Suprapubic skin (tissue), 4 donors: ENCODE measurements at places on chromosomes 12 and 14. TPM values are rescaled to one million over a fixed set of nuclear protein-coding genes. Genes with fewer than 3 reads are reported as not detected.

DNA sequence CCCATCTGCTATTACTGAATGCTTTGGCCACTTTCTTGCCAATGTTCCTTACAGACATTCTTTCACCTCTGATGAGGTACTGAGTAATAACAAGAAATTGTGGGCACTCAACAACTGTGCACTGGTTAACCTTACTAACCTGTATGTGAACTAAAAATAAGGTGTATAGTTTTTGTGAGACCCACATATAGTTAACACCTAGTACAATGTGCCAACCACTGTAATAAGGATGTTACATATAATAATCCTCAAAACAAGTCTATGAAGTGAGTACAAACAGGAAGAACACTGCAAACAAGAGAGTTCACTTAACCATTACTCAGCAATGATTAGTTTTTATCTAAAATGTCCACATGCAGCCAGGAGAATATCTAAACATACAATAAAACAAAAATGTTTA, 4.5 kb downstream of the DDHD1 start:
- H3K36me3 ChIP-seq = no peaks in the 10 kb centered on the region
- H3K4me1 ChIP-seq = peaks cover 18% of the 10 kb centered on the region
- no peak overlapping the region for H3K4me3 ChIP-seq

DNA sequence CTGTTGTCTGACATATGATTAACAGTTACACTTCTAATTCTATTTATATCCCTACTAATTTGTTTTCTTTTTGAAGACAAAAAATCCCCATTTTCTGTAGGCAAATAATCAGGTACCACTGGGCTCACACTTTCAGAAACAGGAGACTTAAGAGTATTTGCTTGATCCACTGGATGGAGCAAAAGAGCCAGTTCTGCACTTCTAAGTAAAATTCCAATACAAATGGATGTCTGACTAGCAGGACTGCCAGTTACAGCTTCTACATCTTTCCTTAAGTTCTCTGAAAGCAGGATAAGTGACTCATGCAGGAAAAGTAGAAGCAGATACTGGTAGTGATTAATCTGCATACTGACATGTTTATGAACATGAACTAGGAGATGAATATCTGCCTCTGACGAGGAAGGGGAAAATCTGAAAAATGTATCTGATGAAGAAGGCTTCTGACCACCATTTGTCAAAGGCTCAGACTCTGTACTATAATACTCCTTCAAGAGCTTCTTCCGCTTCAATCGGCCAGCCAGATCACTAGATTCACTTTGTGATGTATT, 73.8 kb upstream of the ANKS1B start:
- DNase-seq = no peak
- H3K27ac ChIP-seq = no peak overlapping the region
- H3K4me1 ChIP-seq = no peaks in the 10 kb centered on the region
- no peaks in the 10 kb centered on the region for H3K27me3 ChIP-seq
- H3K36me3 ChIP-seq = peaks cover 38% of the 10 kb centered on the region

DNA sequence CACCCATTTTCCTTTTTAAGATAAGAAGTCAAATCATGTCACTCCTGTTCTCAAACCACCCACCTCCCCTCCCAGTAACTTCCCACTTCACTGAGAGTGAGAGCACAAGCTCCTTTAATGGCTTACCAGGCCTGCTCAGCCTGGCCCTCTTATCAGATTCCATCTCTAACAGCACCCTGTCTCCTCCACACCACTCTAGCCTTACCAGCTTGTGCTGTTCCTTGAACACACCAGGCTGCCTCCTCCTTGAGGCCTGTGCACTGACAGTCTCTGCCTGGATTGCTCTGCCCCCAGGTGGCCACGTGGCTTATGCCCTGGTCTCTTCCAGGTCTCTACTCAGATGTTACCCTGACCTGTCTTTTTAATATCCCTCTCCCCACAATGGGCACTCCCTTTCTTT, 40.1 kb upstream of the EVL start:
- no peaks in the 10 kb centered on the region for H3K27me3 ChIP-seq
- H3K27ac ChIP-seq = no peak overlapping the region
- peaks cover 17% of the 10 kb centered on the region for H3K4me1 ChIP-seq
- no peak overlapping the region for H3K4me3 ChIP-seq
- no peak for DNase-seq
- H3K36me3 ChIP-seq = no peaks in the 10 kb centered on the region

The TMEM260 gene
- 15.4 TPM for total RNA-seq

GRCh38 chr12:111412007-111412829, 6.5 kb downstream of the SH2B3 start:
- no peak for DNase-seq
- H3K27ac ChIP-seq = peak overlapping the region; percentile 57
- no peaks in the 10 kb centered on the region for H3K27me3 ChIP-seq
- no peaks in the 10 kb centered on the region for H3K36me3 ChIP-seq
- H3K4me3 ChIP-seq = no peak overlapping the region

DNA sequence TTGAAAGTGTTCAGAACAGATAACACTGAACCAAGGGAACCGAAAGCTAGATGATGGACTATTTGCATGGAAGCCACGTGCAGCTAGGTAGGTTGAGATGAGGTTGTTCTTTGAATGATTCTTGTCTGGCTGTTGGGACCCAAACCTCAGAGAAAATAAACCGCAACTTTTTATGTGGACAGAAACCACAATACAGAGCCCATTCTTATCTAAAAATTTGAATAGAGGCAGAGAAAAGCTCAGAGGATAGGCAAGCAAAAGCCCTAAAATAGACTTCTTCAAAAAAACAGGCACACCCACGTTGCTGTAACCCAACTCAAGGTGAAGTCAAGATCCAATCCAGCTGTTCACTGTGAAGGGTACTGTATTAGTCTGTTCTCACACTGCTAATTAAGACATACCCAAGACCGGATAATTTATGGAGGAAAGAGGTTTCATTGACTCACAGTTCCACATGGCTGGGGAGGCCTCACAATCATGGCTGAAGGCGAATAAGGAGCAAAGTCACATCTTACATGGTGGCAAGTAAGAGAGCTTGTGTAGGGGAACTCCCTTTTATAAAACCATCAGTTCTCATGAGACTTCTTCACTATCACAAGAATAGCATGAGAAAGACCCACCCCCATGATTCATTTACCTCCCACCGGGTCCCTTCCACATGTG, 353.8 kb downstream of the AACS start:
- H3K27ac ChIP-seq = no peak overlapping the region
- no peaks in the 10 kb centered on the region for H3K4me1 ChIP-seq
- no peaks in the 10 kb centered on the region for H3K27me3 ChIP-seq

The A2M gene
- 51.6 TPM for total RNA-seq

DNA sequence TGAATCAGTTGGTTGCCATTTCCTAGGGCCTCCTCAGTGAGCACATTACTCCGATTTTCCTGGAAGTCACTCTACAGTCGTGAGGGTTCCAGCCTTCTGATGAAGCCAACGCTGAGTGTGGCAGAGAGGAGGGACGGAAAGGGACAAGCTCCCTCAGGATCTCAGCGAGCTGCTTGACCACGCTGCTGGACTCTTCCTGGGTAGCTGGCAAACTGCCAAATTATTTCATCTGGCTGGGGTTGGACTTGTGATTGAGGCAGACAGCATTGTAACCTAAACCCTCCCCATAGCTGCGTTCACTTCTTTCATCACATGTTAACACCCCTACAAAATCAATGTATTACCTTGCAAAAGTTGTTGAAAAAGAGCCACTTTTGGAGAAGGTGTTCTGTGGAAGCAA, 69.6 kb upstream of the CHST11 start:
- no peak overlapping the region for H3K4me3 ChIP-seq
- DNase-seq = no peak
- no peaks in the 10 kb centered on the region for H3K27me3 ChIP-seq
- no peak overlapping the region for H3K27ac ChIP-seq
- H3K4me1 ChIP-seq = peaks cover under 1% of the 10 kb centered on the region
- no peaks in the 10 kb centered on the region for H3K36me3 ChIP-seq

GRCh38 chr14:20262642-20263128, 23.6 kb downstream of the OR11H4 start:
- H3K27me3 ChIP-seq = no peaks in the 10 kb centered on the region
- H3K4me1 ChIP-seq = no peaks in the 10 kb centered on the region
- no peak overlapping the region for H3K4me3 ChIP-seq
- no peak overlapping the region for H3K27ac ChIP-seq
- H3K36me3 ChIP-seq = no peaks in the 10 kb centered on the region

GRCh38 chr12:14903386-14904098, 17.9 kb upstream of the MGP start:
- H3K27ac ChIP-seq = peak overlapping the region; percentile 36
- DNase-seq = no peak

DNA sequence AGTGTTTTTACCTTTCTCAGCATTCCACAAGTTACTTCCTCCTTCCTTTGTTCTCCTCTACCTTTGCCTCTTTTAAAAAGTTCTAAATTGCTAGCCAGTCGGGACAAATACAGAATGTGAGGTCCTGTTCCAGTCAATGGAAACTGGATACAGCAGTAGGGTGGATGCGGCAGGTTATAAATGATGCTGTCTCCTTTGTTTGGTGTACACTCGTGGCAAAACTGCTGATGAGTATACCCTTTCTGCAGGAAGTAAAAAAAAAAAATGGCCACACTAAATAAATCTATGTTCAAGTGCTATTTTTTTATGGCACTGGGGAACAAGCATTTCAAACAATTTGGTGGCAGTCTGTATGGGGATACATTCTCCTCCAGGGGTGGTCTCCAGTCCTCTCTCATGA, 27.5 kb downstream of the KLRK1 start:
- peaks cover 36% of the 10 kb centered on the region for H3K4me1 ChIP-seq
- no peak overlapping the region for H3K4me3 ChIP-seq
- no peaks in the 10 kb centered on the region for H3K36me3 ChIP-seq
- DNase-seq = no peak
- no peaks in the 10 kb centered on the region for H3K27me3 ChIP-seq

The BCL2L2 gene
- total RNA-seq = 48.4 TPM

DNA sequence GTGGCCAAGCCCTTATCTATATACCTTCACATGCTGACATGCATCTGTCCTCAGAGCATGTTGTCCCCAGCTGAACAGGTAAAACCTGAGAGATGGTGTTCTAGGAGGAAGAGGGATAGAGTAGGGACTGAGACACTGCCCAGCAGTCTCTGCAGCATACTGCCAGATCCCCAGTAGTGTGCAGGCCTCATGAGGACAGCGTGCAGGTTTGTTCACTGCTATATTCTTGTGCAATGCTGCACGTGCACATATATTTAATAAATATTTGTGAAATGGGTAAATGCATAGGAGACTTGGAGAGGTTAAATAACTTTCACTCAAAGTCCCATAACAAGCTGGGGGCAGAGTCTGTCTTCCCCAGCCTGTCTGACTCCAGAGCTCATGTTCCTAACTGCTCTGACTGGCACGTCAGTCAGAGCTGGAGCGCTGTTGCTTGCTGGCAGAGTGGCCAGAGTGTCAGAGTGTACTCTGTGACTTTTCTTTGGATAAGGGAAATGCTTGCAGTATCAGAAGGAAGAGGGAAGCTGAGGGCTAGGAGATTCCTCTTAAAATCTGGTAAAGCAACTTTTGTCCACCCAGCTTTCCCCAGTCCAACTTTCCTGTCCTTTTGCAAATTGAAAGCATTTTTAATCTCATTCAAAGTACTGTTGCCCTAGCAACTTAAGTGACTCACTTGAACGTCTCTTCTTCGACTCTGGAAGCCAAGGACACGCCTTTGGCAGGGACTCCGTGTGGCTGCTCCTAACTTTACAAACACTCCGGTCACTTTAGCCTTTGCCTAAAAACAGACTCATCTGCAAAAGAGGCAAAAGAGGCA, 14.9 kb upstream of the POLR3B start:
- H3K36me3 ChIP-seq = peaks cover 4% of the 10 kb centered on the region
- peak overlapping the region; percentile 79 for H3K27ac ChIP-seq
- H3K4me1 ChIP-seq = peaks cover 35% of the 10 kb centered on the region

GRCh38 chr14:83419420-83419819, 1885.8 kb upstream of the SEL1L start:
- no peaks in the 10 kb centered on the region for H3K36me3 ChIP-seq
- no peaks in the 10 kb centered on the region for H3K4me1 ChIP-seq
- H3K4me3 ChIP-seq = no peak overlapping the region

- no peaks in the 10 kb centered on the region for H3K27me3 ChIP-seq
- no peak overlapping the region for H3K4me3 ChIP-seq
- no peak overlapping the region for H3K27ac ChIP-seq
- H3K36me3 ChIP-seq = no peaks in the 10 kb centered on the region
- no peak for DNase-seq
- H3K4me1 ChIP-seq = no peaks in the 10 kb centered on the region
Measured at GRCh38 chr12:62045211-62045610, 215.0 kb upstream of the USP15 start.

The TOMM20L gene
- not detected for total RNA-seq

The PIWIL1 gene
- total RNA-seq = not detected

The BIN2 gene
- total RNA-seq = 1.7 TPM

DNA sequence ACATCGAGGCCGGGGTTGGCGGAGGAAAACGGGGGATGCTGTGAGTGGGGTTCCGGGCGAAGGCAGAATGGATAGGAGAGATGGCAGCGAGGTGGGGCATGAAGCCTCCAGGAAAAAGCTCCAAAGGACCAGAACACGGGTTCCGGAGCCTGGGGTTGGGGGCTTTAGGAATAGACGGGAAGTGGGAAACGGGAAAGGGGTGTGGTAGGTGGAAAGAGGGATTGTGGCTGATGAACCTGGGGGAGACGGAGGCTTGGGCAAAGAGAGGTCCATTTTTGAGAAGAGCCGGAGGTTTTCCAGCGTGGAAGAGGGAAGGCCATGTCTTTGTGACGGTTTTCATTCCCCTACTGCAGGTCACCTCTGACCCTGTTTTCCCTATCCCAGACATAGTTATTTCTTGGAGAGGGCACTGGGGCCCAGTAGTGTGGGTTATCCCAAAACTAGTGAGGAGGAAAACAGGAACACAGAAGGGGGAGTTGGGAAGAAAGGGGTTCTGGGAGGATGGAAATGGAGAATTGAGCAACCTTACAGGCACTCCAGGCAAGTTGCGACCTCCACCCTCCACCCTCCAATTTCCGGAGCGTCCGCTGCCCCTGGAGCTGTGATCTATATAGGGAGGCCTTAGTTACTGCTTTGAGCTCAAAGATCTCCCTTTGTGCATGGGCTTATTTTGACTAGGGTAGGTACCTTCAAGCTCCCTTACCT, 1.1 kb downstream of the ATN1 start:
- peaks cover 73% of the 10 kb centered on the region for H3K4me1 ChIP-seq
- H3K27me3 ChIP-seq = no peaks in the 10 kb centered on the region
- H3K36me3 ChIP-seq = peaks cover 4% of the 10 kb centered on the region
- peak overlapping the region; percentile 99 for H3K27ac ChIP-seq

DNA sequence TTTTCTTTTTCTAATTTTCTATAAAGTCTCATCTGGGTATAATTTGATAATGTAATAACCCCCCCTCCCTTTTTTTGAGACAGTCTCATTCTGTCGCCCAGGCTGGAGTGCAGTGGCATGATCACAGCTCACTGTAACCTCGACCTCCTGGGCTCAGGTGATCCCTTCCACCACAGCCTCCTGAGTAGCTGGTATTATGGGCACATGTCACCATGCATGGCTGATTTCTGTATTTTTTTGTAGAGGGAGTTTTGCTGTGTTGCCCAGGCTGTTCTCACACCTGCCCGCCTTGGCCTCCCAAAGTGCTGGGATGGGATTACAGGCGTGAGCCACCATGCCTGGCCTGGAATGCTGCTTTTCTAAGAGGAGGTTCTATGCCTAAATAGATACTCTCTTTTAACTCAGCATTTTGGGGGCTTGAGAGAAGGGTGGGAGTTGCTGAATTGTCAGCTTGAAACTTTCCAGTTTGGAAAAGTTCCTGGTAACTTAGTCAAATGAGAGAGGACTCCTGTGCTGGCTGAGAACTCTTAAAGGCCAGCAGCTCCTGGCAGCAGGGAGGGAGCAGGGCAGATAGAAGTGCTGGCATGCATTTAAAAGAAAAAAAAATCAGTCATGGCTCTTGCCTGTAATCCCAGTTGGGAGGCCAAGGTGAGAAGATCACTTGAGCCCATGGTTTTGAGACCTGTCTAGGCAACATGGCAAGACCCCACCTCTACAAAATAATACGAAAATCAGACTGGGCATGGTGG, 13.0 kb downstream of the NUDT4 start:
- H3K36me3 ChIP-seq = peaks cover 8% of the 10 kb centered on the region
- no peak overlapping the region for H3K27ac ChIP-seq
- no peaks in the 10 kb centered on the region for H3K27me3 ChIP-seq
- no peak overlapping the region for H3K4me3 ChIP-seq
- DNase-seq = no peak
- H3K4me1 ChIP-seq = no peaks in the 10 kb centered on the region

The TESPA1 gene
- 0.80 TPM for total RNA-seq
